ENCODE measurements at places on chromosomes 11 and 22.

GRCh38 chr11:2268729-2269600 lies 1.4 kb downstream of the ASCL2 start:
- no peak for DNase-seq

GRCh38 chr22:30857791-30858190 lies 110.8 kb downstream of the MORC2 start:
- DNase-seq: no peak

GRCh38 chr11:63146581-63146980 lies 2.6 kb upstream of the SLC22A24 start:
- DNase-seq: no peak

- DNase-seq: no peak
Measured at GRCh38 chr22:29269230-29269604, 1.1 kb downstream of the EWSR1 start.

- DNase-seq: no peak
Measured at GRCh38 chr11:17894929-17895658, 117.8 kb downstream of the SERGEF start.

DNA sequence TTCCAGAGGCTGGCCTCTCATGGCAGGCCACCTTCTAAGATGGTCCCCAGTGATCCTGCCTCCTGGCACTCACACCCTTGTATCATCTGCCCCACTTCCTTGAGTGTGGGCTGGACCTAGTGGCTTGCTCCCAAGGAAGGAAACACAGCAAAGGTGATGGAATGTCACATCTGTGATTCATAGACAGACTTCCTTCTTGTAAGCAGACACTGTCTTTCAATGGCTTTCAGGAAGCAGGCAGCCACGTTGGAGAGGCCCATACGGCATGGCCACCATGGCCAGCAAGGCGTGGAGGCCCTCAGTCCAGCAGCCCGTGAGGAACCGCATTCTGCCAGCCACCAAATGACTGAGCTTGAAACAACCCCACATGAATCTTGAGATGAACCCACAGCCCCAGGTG lies 11.3 kb downstream of the LMO1 start:
- no peak for DNase-seq

DNA sequence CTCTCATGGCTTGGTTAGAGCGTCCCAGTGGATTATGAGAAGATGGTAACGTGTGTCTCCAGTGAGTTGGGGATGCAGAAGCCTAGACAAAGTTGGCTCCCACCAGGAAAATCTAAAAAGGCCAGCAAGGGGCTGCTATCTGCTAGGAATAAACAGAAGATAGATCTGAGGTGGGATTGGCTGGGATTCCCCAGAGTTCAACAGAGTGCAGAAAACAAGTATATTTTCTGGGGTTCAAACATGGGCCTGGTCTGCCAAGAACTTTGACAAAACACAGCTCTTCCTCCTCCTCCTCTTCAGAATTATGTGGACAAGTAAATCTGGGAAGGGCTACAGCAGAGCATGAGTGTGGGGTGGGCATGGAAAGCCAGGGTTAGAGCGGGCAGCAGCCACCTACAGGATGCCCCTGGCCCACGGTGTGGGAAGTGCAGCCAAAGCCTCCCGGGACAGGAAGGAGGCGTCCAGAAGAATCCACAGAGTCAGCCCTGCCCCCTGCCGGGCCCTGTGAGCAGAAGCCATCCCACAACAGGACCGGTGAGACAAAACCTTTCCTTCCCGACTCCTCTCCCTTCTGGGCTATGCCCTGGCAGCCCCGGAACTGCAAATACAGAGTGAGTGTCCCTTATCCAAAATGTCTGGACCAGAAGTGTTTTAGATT lies 67.1 kb downstream of the CD82 start:
- DNase-seq: no peak

DNA sequence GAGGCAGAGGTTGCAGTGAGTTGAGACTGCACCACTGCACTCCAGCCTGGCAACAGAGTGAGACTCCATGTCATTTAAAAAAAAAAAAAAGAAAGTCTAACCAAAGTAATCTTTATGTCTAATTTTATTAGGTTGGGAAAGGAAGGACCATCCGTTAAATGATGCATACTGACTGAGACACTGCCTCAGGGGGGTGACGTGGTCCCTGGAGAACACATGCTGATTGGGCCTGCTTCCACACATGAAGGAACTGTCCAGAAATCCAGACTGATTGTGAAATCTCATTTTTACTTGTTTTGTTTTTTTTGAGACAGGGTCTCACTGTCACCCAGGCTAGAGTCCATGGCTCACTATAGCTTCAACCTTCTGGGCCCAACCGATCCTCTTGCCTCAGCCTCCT lies 5.5 kb downstream of the SF3A1 start:
- no peak for DNase-seq

DNA sequence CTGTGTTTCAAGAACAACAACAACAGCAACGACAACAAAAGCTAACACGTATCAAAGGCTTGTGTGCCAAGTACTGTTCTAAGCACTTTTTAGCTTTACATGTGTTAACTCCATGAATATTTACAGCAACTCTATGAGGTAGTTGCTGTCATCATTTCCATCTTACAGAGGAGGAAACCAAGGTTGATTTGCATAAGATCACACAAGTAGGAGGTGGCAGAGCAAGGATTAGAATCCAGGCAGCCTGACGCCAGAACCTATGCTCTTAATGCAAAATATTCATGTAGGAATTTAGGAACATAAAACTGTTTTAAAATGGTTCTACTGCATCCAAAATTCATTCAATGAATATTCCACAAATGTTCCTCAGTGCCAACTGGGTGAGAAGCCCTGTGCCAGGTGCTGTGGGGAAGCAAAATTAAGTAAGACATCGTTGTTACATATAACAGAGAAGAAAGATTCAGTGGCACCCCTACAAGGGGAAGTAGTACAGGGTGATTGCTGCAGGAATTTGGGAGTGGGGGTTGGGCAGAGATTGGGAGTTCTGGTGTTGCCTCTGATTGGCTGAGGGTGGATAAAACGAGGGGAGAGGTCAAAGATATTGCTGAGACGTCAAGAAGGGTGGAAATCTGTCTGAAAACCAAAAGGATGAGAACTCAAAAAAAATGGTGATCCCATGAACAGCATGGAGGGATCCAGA lies 86.1 kb upstream of the ARHGAP20 start:
- DNase-seq: no peak

DNA sequence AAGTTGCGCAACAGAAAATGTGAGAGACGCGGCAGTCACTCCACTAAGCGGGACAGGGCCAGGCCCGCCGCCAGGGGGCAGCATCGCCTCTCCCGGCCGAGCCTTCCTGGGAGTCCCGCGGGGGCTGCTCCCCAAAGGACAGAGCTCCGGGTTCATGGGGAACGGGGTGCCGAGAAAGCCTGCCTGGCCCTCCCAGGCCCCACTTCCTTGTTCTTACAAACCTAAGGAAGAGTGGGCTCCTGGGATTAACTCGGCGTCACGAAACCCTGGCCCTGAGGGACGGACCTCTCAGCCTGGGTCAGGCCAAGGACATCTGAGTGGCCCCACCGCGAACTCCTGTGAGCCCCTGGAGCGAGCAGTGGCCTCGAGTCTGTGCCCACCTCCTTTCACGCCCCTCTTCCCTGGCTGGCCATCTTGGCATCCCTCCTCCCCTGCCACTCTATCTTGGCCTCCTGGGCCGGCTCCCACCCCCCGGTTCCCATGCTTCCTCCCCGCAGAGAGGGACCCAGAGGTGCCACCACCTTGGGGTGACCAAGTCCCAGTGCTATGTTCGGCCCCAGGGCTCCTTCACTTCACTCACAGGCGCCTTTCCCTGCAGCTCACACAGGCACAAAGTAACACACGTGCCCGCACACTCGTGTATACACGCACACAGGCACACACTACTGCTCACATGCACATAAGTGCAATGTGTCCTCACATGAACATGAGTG lies 99.9 kb upstream of the FGF3 start:
- DNase-seq: no peak

GRCh38 chr22:38957808-38958650 lies 620 bp downstream of the APOBEC3A start:
- DNase-seq: no peak

GRCh38 chr11:47410370-47411264 lies 2.2 kb downstream of the SLC39A13 start:
- no peak for DNase-seq

- DNase-seq: no peak
Measured at GRCh38 chr11:21257461-21257860, 588.1 kb downstream of the NELL1 start.

DNA sequence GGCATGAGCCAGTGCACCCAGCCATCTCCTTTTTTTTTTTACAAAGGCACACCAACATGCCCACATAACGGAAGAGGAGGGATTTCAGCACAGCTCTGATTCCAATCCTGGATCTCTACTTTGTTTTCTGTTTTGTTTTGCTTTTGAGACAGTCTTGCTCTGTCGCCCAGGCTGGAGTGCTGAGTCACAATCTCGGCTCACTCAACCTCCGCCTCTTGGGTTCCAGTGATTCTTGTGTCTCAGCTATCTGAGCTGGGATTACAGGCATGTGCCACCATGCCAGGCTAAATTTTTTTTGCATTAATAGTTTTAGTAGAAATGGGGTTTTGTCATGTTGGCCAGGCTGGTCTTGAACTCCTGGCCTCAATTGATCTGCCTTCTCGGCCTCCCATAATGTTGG lies 28.1 kb downstream of the VSTM5 start:
- DNase-seq: no peak

- DNase-seq: no peak
Measured at GRCh38 chr11:12901874-12902481, 107.1 kb upstream of the RASSF10 start.
